ENCODE measurements at places on chromosomes 4 and X.

DNA sequence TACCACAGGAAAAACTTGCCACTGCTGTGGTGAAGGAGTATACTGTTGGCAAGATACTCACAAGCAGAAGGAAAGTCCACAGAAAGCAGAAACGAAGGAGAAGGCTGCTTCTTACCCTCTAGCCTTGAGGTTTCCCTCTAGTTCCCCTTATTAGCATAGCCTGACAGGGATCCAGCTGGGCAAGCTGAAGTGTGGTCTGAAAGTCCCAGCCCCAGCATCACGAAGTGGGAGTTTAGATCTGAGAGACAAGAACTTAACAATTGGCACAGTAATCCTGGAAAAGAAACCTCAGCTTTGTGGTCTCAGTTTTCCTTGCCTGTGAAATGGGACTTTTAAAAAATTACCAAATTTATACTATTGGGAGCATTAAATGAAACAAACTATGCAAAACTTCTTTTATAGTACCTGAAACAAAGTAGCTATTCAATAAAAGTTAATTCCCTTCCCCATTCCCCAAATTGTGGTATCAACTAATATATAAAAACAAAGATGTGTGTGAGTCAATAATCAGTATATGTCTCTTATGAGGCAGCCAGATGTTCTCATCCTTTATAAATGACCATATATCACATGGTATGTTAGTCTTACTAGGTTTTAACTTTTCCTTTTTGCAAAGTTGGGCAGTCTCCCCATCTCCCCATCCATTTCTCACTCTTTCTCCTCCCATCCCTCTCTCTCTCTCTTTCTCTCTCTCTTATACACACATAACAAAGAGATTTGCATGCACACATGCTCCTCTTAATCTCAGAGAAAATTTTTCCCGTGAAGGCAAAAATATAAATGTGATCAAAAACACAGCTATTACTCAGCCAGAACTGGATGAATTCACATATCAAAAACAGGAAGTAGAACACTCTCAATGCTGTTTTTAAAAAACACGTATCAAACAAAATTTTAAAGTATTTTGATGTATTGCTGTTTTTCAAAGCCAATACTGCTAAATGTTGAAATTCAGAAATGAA, 57.8 kb downstream of the SCFD2 start:
- DNase-seq = no peak

DNA sequence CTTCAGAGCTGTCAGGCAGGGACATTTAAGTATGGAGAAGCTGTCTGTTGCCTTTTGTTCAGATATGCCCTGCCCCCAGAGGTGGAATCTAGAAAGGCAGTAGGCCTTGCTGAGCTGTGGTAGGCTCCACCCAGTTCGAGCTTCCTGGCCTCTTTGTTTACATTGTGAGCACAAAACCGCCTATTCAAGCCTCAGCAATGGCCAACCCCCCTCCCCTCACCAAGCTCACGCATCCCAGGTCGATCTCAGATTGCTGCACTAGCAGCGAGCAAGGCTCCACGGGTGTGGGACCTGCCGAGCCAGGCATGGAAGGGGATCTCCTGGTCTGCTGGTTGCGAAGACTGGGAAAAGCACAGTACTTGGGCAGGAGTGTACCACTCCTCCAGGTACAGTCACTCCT, 59.3 kb downstream of the ZNF674 start:
- peak; percentile 4 for DNase-seq

- no peak for DNase-seq
Observed at GRCh38 chr4:109005523-109005922, 242.7 kb upstream of the ETNPPL start.

- no peak for DNase-seq
Observed at GRCh38 chrX:12967711-12968465, 7.0 kb upstream of the TMSB4X start.

GRCh38 chrX:115232933-115233496, 881 bp downstream of the LRCH2 start:
- no peak for DNase-seq

DNA sequence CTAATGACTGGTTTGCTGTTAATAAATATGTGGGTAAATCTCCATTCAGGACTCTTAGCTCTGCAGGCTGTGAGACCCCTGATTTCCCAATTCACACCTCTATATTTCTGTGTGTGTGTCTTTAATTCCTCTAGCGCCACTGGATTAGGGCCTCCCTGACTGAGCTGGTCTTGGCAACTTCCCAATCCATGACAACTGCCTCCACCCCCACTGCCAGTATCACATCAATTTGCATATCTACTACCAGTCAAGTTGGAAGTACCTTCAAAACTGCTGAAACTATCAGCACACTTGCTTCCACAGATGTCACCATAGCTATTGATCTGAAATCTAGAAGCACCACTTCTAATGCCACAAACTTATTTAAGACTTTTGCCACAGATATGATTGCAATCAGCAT, 27.6 kb downstream of the OPRPN start:
- DNase-seq = no peak

DNA sequence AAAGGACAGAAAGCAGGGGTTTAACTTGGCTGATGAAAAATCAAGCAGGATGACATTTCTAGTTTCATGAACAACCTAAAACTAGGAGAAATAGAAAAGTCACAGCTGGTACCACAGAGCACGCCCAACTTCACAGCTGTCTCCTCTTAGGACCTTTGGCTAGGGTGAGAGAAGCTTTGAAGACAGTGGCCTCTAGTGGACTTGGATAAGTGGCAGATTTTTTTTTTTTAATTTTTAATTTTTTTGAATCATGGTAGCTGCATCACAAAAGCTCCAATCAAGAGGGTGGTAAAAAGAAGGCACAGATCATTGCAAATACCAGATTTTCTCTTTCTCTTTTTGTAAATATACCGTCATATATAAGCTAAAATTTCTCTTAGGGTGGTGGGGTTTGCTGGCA, 20.2 kb upstream of the MAP3K15 start:
- DNase-seq = no peak

DNA sequence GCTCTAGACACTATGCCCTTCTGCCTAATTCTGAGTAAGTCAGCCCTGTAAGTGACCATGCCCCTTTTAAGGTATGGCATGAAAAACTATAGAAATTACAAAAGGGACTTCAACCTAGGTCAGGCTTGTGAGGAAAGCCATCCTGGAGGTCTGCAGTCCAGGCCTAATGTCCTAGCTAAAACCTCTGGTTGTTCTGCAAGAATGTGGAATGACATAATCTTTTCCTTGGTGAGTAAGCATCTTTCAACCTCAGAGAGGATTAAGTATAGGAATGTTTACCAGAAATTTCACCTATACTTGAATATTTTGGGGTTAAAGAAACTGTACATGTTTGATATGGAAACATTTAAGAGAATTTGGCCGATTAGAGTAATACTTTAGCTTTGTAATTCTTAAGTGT, 23.8 kb upstream of the HPSE start:
- no peak for DNase-seq

Data from natural killer cell (primary cell).